CD4-positive, alpha-beta T cell (primary cell): ENCODE measurements at places on chromosomes 5 and 9.

GRCh38 chr5:110386782-110387181 is 339.7 kb downstream of the TMEM232 start:
- DNase-seq: no peak

DNA sequence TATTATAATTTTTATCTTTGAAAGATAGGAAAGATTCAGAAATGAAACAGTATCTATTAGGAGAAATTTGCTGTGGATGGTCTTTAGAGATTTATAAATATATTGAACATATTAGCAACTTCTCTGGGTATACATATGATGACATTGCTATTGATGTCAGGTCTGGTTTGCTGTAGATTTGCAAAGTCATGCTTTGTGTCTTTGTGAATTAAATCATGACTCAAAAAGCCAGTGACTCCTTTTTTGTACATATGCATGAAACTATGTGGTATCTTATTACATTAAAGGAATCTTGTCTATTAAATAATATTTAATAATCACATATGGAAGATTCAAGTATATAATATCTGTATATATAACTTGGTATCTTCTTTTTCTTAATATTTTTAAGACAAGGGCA is 141.9 kb downstream of the ST8SIA4 start:
- no peak for DNase-seq

- no peak for DNase-seq
Observed at GRCh38 chr9:101791533-101791932, 53.1 kb upstream of the GRIN3A start.

DNA sequence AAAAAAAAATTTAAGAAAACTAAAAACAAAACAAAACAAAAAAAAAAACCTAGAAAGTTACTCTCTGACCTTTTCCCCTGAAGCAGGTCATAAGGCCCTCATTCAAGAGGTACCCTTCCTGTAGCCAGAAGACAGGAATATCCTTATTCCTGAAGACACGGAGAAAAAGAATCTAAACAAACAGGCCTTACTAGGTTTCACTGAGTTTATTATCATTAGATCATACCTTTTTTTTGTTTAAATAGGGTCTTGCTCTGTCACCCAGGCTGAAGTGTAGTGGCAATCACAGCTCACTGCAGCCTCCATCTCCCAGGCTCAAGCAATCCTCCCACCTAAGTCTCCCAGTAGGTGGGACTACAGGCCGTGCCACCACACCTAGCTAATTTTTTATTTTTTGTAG is 11.7 kb upstream of the CDKN2AIPNL start:
- no peak for DNase-seq

DNA sequence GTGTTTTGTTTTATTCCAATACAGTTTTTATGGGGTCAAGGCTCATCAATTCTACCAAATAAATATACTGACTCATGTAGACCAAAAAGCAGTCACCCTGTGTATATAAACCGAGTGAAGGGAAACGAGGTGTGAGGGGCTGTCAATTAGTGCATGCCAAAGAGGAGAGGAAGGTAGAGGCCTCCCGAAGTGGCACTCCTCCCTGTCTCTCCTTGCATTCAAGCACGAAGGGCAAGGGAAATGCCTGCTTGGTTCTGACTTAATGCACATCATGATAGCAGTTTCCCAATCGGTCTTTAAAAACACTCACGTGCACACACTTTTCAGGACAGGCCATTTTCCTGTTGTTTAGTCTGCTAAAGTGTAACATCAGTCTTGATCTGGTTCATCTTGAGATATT is 125.6 kb upstream of the SLCO6A1 start:
- DNase-seq: no peak

DNA sequence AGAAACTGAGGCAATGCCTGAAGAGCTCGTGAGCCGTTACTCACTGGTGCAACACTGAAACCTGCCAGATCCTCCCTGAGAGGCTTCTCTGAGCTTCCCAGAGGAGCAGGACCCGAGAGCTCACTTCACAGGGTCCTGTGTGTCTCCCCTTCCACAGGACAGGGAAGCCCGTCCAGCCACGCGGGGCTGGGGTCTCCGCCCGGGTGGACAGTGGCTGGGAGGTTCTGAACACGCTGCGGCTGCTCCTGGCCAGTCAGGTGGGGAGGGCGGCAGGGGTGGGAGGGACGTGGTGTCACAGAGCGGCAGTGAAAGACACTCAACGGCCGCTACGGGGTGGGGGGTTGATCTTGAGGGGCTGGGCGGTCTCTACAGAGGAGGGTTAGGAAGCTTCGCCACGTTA is 290 bp upstream of the ZDHHC11 start:
- no peak for DNase-seq

GRCh38 chr9:109046346-109046745 is 33.0 kb upstream of the CTNNAL1 start:
- DNase-seq: no peak

GRCh38 chr9:98365781-98366180 is 110.3 kb upstream of the TBC1D2 start:
- DNase-seq: no peak
